Naive thymus-derived CD8-positive, alpha-beta T cell (primary cell): ENCODE measurements at places on chromosomes 4 and X.

- DNase-seq: no peak
Observed at GRCh38 chrX:68874076-68874475, 45.3 kb downstream of the EFNB1 start.

- no peak for DNase-seq
Observed at GRCh38 chr4:148061141-148061481, 329.2 kb downstream of the ARHGAP10 start.

DNA sequence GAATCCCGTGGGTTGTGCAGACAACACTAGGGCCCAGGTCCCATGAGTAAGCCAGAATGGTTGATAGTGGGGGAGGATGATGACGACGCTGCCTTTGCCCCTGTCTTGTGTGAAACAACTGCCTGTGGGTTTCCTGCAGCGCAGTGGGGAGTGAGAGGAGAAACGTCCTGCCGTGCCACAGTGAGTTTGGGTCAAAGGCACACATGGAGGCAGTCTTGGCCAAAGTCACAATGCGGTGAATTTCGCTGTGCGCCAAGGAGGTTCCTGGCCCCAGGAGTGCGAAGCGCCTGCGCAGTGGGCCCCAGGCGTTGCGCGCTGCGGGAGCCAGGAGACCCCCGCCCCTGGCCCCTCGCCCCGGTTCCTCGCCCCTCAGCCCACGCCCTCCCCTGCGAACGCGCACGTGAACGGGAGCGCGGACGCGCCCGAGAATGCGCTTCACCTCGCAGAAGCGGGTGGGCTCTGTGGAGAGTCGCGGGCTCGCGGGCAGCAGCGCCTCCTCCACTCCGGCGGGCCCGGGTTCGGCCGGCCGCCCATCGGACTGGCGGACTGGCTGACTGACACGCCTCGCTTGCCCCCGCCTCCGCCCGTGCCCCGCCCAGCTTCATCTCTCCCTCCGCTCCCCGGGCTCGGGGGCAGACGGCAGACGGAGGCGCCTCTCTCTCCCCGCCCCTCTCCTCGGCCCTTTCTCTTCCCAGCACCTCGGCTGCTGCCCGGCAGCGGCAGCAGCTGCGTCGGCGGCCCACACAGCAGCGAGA is at the start of gene NUDT10:
NUDT10 (plus strand) TSS at position 635 of the 755 bp plus-strand sequence. CDS start 144 bp downstream, outside the sequence.
- no peak for DNase-seq

- no peak for DNase-seq
Observed at GRCh38 chrX:80282535-80282934, 137.7 kb upstream of the TENT5D start.

DNA sequence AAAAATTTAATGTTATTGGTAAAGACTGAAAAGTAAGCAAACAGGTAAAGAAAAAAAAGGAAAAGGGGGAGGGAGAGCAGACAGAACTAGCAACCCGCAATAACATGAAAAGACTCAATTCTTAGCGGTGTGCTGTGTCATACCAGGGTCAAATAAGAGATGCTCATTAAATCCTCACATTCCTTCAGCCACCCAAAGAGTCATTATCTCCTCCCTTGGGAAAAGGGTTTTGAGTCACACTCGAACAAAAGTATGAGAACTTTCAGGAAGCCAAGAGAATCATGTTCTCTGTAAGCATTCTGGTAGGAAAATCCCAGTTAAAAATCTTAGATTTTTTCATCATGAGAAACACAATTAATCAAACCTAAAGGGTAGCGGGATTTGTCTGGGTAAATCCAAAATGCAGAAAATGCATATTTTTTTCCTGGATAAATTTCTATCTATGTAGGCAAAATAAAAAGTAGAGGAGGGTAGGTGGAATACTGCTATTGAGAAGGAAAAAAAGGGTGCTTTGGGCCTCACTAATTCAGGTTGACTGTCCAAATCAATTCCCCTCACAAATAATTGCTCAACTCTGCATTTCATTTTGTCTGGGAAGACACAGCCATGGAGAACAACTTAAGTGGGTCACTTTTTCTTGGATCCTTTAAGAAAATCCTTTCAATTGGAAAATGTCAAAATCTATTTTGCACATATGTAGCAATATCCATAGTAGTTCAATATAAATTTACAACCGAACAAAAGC is 23.2 kb downstream of the TNIP3 start:
- DNase-seq: no peak

GRCh38 chr4:29081234-29081955 is 1638.8 kb upstream of the PCDH7 start:
- DNase-seq: no peak

DNA sequence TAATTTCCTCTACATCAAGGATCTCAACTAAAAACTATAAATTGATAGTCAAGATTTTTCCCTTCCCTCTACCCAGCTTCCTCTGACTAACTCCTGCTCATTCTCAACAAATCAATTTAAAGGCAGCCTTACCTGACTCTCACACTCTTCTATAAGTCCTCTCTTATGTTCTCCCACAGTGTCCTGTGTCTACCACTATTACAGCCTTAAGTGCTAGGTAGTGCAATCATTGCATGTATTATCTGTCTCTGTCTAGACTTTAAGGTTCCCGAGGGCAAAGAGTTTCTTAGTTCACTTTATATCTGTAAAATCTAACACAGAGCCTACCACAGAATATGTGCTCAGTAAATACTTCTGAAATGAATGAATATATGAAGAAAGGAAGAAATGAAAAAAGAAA is 123.7 kb downstream of the BTC start:
- DNase-seq: no peak

- no peak for DNase-seq
Observed at GRCh38 chr4:153555730-153556434, 89.7 kb downstream of the TMEM131L start.

- no peak for DNase-seq
Observed at GRCh38 chr4:121239951-121240350, 75.8 kb upstream of the TNIP3 start.

DNA sequence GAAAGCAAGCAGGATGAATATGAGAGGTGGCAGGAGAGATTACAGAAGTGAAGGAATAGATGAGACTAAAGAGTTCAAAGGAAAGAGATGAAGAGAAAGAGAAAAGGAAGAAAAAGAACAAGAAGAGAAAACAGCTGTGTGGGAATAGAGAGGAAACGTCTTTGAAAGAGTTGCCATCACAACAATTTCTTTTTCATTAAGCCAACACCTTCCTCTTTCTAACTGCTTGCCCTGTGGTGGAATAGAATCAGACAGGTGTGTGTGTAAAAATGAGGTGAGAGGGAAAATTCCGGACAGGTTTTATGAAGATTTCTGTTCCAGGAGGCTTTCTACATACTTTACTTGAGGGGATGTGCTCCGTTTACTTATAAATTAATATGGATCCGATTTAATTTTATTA is 28.8 kb downstream of the DTHD1 start:
- no peak for DNase-seq
